Right hindlimb (tissue), 1 donor: ENCODE measurements at places on chromosomes 16 and 17.

- DNase-seq, result peak; percentile 46
Observed at GRCh38 chr17:42850954-42851353, at the start of gene AOC3. AOC3 (plus strand) TSS chr17:42851199; CDS start chr17:42851344, 145 bp downstream.

- no peak for DNase-seq
Observed at GRCh38 chr16:90072442-90073105, 4.6 kb downstream of the PRDM7 start.

DNA sequence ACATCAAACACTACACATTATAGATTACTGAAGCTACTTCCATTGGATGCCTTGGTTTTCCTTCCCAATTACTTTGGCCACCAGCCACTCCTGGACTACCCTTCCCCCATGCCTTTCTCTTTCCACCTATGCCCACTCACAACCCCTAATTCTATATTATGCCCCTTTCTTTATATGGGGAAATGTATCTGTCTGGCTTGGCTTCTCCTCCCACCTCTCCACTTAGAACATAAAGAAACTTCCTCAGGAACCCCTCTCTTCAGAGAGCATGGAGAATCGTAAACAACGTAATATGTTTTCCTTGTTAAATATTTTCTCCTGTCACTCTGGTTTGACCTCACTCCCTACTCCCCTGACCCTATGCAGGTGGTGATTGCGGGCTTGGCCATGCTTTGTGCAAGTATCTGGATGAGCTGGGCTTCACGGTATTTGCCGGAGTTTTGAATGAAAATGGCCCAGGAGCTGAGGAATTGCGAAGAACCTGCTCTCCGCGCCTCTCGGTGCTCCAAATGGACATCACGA lies 32.8 kb downstream of the HSD17B2 start:
- DNase-seq, result no peak

GRCh38 chr16:86676254-86676670 lies 97.9 kb downstream of the FOXL1 start:
- DNase-seq, result no peak

- DNase-seq, result no peak
Observed at GRCh38 chr17:69578385-69578936, 164.0 kb downstream of the MAP2K6 start.

- DNase-seq, result no peak
Observed at GRCh38 chr16:16890964-16891363, 512.0 kb downstream of the NPIPA7 start.

DNA sequence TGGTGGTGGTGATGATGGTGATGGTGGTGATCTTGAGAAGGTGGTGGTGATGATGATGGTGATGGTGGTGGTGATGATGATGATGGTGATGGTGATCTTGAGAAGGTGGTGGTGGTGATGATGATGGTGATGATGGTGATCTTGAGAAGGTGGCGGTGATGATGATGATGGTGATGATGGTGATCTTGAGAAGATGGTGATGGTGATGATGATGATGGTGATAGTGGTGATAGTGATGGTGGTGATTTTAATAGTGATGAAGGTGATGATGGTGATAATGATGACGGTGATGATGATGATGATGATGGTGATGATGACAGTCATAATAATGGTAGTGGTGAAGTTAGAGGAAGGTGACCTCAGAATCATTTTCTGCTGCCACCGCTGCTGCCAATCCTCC lies 75.1 kb downstream of the MYH13 start:
- no peak for DNase-seq
